ENCODE measurements at places on chromosomes 6 and 20.

DNA sequence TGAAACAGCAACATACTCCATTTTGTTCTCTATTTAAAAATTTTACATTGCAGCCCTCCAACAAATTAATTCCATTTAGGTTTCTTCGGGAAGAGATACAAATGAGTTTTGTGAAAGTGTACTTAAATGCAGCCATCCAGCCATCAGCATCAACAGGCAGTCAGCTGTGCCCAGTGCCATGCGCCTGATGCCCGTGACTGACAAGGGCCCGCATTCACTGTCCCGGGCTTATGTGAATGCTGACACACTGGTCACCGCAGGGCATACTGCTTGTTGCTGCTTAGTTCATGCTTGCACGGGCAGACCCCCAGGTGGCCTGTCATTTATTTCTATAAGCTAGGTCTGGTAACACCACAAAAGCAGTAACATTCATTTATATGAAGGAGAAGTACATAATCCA, 224.9 kb upstream of the QKI start:
- DNase-seq: no peak

GRCh38 chr20:62980380-62980960, 26.3 kb downstream of the BHLHE23 start:
- no peak for DNase-seq

DNA sequence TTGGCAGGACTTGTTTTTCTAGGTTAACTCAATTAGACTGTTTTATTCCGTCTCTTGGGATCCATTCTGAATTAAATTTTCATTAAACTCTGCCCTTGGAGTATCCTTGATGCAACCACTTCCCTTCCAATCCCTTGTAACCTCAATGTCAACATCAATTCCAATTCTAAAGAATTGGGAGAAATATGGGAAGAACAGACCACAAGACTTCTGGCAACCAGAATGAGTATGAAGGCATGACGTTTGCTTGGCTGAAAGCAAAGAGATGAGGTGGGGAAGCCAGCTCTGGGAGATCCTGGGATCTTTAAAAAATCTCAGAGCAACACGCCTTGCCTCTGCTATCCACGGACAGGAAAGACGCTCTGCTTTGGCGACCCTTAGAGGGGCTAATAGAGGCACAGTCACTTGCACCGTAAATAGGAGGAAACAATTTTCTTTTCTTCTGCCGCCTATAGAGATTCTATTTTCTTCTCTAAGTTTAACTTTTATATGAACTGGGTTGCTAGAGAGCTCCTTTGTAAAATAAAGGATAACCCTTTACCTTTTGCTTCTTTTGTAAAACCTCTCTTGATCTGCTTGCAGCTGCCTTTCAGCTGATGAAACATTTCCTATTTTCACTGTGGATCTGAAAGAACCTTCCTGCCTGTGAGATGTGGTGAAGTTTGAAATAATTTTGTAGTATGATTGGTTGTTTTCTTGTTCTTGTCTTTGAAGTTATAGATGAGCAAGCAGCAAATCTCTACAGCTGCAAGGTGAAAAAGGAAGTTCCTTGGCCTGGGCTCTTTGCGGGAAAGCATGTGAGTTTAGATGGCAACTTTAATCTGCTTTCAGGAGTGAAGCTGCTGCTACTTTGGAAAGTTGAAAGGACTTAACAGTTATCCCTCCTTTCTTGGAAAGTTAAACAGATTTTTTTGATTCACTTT, at the start of gene ASIP:
TSS of gene ASIP (plus strand) at position 731 of the 923 bp plus-strand sequence. CDS start 18,952 bp downstream, outside the sequence.
- DNase-seq: no peak

GRCh38 chr6:34145161-34146020, 496 bp downstream of the GRM4 start:
- peak; percentile 64 for DNase-seq

GRCh38 chr6:128478230-128479047, 42.0 kb downstream of the PTPRK start:
- DNase-seq: no peak

DNA sequence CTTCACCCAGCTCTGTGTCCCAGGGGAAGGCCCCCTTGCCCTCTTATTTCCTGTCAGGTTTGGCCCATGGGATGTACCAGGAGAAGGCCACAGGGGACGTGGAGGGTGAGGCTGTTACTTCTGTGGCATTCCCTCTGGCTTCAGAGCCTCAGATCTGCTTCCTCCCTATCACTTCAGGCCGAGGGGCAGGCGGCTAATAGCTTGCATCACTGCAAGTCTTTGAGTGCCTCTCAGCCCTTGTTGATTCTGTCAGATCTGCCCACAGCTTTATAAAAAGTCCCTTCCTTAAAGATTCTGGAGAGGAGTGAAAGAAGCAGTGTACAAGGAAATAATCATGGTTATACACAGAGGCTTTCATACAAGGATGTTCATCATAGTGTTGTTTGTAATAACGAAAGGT, 86.9 kb downstream of the LRFN2 start:
- DNase-seq: no peak

- DNase-seq: peak; percentile 87
These were observed 76.0 kb upstream of the CD93 start for GRCh38 chr20:23161968-23162696.

DNA sequence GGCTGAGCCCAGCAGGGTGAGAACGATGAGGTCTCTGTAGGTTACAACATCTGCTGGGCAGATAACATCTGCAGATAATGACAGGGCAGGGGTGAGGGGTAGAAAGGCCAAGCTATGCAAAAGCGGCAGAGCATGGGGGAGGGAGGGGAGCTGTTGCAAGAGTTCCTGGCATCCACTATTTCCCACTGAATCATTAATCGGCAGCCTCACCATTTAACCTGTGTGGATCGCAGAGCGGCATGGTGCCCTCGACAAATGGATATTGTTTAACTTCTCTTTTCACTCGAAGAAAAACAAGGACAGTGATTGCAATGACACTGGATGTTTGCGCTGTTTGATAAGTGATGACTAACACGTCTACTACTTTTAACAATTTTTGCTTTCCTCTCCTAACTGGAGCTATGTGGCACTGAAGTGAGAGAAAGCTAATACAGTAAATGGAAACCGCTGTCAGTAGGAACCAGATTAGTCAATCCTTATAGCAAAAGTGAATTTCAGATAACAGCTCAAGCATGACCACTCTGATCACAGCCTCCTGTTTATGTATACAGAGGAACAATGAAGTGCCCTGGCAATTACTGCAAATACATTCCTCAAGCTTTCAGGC, 381.5 kb downstream of the TFAP2A start:
- DNase-seq: no peak

- DNase-seq: no peak
These were observed 57.2 kb downstream of the ZNF292 start for GRCh38 chr6:87212596-87212995.

DNA sequence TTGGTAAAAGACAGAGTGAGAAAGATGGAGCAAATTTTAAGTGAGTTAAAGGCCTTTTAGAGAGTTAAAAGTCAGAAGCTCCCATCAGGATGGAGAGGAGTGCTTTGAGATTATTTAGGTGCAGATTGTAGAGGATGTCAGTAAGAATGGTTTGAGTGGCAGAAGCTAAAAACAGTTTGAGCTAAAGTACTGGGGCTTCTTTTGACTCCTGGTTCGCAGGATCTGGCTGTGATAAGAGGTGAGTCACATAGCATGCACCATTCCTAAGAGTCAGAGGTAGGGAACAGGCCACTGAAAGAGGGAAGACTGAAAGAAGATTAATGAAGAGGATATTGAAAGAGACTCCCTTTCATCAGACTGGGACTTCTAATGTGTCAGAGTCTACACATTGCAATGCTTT, 1047.9 kb upstream of the MAP3K7 start:
- DNase-seq: no peak

GRCh38 chr20:44803383-44803941, 6.9 kb downstream of the RIMS4 start:
- peak; percentile 92 for DNase-seq

- DNase-seq: no peak
These were observed 114.2 kb downstream of the MAP3K7 start for GRCh38 chr6:90472716-90473115.

GRCh38 chr6:125828476-125829039, 37.8 kb downstream of the NCOA7 start:
- no peak for DNase-seq

DNA sequence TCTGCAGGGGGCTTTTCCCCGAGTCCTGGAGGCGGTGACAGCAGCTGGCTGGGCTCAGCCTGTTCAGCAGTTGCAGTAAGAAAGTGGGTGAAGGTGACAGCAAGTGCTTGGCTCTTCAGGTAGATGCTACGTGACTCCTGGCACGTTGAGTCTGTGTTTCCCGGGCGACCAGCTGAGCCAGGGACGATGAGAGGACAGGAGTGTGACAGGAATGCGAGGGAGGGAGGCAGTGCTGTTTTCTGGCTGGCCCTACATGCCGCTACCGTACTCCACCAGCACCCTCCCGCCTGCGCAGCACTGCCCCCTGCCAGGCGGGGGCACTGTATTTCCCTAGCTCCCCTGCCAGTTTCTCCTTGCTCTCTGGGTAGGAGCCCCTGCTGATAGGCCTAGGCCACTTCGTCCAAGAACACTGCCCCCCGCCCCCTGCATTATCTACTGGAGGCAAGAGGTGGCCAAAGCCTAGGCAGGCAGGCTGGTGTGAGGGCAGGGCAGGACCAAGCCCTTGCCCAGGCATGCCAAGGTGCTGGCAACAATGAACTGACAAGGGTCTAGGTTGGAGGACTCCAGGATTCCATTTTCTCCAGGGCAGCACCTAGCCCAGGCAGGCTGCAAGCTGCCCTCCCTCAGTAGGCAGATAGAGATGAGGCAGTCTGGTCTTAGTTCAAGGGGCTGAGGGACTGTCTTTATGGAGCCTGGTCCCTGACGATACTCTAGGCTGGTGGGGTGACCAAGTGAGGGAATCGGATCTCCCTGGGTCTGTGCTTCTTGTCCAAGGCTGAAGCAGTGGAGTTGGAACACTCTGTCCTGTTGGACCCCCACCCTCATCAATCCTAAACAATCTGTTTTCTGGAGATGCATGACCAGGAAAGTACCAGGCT, 19.2 kb downstream of the MRPS18A start:
- peak; percentile 79 for DNase-seq

- no peak for DNase-seq
These were observed 30.6 kb downstream of the MOCS1 start for GRCh38 chr6:39903656-39904055.

DNA sequence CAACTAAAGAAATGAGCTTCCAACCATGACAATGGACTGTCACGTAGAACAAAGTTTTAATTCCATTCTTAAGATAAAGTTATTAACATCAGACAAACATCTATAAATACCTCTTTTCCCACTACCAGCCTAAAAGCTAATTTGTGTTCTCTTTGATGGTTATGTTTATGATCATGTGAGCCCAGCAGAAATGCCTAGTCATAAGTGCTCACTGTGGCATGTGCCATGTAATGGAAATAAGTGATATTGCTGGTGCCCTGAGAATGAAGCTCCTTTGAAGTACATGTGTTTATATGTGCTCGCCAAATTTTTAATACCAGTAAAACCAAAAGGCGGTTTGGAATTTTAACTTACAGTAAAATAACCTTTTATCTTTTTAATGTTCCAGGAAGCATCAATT, 205.8 kb downstream of the ISM1 start:
- DNase-seq: no peak

- DNase-seq: no peak
These were observed 6.4 kb downstream of the ADGRF5 start for GRCh38 chr6:46915380-46915779.

GRCh38 chr20:9136114-9136513, 67.2 kb downstream of the PLCB4 start:
- no peak for DNase-seq

DNA sequence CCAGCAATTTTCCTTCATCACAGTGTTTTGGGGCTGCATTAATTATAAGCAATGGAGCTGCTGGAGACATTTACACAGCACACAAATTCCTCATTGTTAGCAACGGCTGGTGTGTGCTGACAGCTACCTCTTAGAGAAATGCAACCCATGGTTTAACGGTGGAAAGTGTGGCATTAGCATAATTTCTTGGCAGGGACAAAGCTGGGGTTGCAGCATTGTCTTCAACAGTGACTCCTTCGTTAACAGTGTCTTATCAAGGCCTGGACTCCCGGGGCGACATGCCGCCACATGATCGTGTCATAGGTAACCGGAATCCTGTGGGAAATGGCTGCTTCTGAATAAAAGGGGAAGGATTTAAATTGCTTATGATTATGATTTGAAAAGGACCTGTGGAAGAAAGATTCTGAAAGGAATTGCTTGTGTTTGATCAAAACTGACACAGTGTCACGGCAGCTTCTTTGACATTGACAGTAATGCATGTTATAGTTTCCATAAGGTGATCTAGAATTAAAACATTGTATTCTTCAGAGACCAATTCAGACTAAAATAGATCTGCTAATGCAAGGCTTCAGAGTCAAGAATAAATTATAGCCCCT, 128.0 kb downstream of the UST start:
- peak; percentile 60 for DNase-seq

DNA sequence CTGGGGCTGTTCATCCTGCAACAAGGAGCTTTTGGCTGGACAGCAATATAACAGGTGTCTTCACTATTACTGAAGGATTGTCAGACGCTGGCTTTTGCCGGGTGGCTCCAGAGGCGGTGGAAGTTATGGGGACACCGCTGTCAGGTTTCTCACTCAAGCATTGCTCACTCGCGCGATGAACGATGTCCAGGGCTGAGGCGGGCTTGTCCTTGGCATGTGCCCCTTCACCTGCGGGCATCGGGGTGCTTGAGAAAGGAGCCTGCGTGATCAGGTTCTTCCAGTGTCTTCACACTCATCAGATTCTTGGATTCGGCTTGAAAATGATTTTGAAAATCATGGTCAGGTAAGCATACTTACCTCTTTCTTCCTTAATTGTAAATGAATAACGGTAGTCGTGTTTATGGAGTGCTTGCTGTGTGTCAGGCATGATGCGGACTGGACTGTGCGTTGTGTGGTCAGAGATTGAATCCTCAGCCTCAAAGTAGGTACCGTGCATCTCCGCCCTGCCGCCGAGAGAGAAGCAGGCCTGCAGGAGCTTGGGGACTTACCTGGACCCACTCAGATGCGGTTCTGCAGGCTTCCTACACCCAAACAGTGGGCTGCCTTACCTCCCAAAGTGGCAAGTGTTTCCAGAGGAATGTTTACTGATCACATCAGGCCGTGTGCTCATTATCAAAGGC, 18.3 kb upstream of the PYGB start:
- DNase-seq: no peak

DNA sequence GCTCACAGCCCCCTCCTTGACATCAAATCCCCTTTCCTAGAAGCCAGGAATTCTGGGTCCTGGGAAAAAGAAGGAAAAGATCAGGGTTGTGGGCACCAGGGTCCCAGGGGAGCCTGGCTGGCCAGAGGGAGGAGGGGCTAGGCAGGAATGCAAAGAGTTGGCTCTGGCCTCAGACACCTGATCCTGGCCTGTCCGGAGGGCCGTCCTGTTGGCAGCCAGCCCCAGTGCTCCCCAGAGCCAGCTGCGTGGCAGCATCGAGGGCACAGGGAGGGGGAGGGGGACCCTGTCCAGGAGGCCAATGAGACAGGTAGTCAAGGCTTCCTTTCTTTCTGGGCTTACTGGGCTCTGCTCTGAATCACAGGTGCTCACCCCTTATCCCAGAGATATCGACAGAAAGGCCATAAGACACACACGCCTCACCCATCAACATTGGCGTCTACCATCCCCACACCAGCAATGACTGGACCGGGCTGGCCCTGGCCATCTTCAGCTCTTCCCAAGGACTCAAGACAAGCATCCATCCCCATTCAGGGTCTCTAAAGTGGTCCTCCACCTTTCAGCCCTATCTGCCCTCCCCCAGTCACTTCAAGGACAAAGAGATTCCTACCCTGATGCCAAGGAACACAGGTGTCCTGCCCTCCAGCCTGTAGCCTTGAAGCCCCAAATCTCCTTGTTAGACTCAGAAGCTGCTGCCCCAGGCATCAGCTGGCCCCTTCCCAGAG, 723 bp downstream of the COL11A2 start:
- DNase-seq: peak; percentile 63

Data from tongue (tissue), 3 donors.